Articular chondrocyte of knee joint (primary cell): ENCODE measurements at places on chromosomes 3 and 15. TPM values are rescaled to one million over a fixed set of nuclear protein-coding genes. Genes with fewer than 3 reads are reported as not detected.

The CPNE9 gene
- total RNA-seq: not detected in 2 replicates

The CLDN18 gene
- total RNA-seq: under 0.01 TPM in 1 of 2 replicates, not detected in the other

The MESP1 gene
- total RNA-seq: 0.26 and 0.43 TPM in 2 replicates

The SLMAP gene
- 50.3 and 61.4 TPM in 2 replicates for total RNA-seq

The SLC28A1 gene
- total RNA-seq: not detected in 2 replicates

The BCL2A1 gene
- 0.43 and 1.7 TPM in 2 replicates for total RNA-seq

The SLC22A13 gene
- total RNA-seq: 0.86 and 1.0 TPM in 2 replicates

The NAALADL2 gene
- 33.3 and 33.4 TPM in 2 replicates for total RNA-seq

The CIP2A gene
- 13.1 and 17.2 TPM in 2 replicates for total RNA-seq

The ZKSCAN7 gene
- total RNA-seq: 6.1 and 9.0 TPM in 2 replicates

The SSUH2 gene
- total RNA-seq: 0.11 TPM in 1 of 2 replicates, not detected in the other
